ENCODE measurements at places on chromosomes 7 and 10.

- no peak for DNase-seq
These were observed 192.1 kb downstream of the WDR11 start for GRCh38 chr10:121043124-121043849.

- DNase-seq: peak; percentile 61
These were observed 743.8 kb upstream of the LRRN3 start for GRCh38 chr7:110347081-110347480.

GRCh38 chr10:30114881-30115625, 55.7 kb upstream of the JCAD start:
- DNase-seq: no peak

GRCh38 chr10:80506836-80507487, 30.7 kb upstream of the SH2D4B start:
- DNase-seq: no peak

- no peak for DNase-seq
These were observed 200.0 kb downstream of the ZMYND11 start for GRCh38 chr10:335151-335800.

DNA sequence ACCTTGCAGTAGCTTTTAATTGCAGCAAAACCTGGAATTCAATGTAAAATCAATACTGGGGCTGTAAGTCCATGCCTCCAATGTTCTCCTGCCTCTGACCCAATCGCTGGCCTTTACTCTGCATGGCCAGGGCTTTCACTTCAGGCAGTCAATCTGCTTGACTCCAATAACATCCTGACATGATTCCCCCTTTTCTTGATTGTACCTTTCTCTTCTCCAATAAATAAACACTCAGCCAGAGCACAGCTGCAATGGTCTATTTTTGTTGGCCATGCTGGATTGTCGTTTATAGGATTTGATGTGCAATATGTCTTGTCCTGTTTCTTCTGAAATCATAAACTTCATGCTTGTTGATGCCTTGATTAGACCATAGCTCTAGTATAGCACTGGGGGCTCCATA, 97.8 kb upstream of the COL1A2 start:
- DNase-seq: no peak

GRCh38 chr10:61910894-61911293, 9.4 kb downstream of the ARID5B start:
- DNase-seq: no peak

DNA sequence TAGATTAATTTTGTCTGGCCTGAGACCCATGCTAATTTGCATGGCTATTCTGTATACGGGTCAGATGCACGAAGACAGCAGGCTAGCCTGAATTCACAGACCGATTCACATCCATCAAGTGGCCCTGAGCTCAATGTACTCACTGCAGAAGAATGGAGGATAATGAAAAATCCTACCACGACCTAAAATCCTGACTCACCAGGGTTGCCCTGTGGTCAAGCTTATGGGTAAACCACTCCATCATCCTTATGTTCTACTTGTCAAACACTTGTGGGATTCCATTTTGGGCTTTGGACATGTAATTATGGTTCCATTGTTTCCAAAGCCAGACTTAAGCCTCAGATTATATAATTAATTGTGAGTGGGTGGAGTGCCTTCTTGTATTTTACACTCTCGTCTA, 110.4 kb upstream of the ZNF438 start:
- no peak for DNase-seq

- DNase-seq: no peak
These were observed 188.3 kb upstream of the STK17A start for GRCh38 chr7:43394441-43395130.

DNA sequence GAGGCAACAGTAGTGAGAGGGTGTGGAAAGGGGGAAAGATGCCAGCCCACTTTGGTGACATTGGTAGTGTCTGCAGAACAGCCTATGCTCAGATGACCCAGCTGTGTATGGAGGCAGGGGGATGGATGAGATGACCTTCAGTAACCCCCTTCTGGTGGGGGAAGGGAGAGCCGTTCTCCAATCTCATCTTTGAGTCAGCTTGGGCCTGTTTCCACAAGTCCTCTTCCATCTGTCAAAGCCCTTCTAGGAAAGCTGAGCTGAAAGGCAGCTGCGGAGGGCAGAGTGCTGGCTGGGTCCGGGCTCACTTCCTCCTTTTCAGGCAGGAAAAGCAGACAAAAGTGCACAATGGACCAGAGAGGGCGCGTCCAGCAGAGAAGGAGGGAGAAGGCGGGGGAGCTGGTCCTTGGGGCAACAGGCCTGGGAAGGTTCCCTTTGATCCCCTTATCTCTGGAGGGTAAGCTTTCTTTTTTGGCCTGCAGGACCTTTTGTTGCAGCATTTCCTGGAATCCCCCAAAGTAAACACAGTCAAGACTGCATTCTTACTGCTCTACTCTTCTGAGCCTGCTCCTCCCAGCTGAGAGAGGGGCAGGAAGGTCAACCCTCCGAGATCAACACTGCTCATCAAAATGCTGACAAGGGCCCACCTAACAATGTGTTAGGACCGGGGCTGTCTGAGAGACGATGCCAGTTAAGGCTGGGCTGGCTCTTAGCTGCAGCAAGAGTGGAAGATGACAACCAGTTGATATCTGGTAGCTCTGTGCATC, 1.2 kb upstream of the LRMDA start:
- DNase-seq: no peak

DNA sequence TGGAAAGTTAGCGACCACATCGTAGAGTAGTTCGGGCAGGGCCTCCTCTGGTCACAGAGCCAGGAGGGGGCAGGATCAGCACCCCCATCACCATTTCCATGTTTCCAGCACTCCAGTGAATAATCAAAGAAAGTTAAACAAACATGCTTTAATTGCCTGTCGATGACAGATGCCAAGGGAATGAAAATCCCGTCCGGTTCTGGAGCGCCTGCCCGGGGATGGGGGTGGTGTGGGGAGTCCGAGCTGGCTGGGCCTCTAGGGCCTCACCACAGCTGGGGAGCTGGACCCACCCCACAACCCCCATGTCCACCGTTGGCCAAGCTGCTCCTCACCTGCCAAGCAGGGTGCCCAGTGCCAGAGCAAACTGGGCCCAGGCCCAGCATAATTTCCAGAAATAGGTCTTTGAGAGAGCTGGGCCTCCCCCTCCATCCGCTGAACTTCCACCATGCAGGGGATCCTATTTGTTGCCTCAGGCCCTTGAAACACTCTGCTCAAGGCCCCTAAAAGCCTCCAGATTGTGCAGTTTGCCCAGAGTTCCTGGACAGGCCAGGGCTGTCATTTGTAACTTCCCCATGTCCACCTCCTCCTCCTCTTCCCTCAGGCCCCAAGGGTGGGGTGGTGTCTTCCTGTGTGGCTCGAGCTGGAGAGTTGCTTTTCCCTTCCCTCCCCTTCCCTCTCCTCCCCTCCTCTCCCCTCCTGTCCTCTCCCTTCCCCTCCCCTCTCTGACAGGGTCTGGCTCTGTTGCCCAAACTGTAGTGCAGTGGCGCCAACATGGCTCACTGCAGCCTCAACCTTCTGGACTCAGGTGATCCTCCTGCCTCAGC, 101.0 kb downstream of the MYL10 start:
- no peak for DNase-seq

DNA sequence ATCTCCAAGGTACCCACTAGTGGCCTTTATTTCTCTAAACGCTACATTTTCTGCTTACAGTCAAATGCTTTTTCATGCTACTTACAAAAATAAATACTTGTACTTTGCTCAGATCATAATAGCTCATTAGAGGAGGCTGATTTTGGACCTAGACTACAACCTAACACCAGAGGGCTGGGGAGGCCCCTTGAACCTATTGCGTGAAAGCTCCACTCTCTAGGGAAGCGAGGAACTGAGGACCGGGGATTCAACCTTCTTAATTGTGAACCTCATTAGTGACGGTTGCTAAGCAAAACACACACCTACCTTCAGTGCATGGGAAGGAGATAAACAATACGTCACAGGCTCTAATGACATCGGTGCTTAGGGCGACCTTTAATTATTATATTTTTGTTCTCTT, 92.1 kb downstream of the EBF3 start:
- DNase-seq: no peak

DNA sequence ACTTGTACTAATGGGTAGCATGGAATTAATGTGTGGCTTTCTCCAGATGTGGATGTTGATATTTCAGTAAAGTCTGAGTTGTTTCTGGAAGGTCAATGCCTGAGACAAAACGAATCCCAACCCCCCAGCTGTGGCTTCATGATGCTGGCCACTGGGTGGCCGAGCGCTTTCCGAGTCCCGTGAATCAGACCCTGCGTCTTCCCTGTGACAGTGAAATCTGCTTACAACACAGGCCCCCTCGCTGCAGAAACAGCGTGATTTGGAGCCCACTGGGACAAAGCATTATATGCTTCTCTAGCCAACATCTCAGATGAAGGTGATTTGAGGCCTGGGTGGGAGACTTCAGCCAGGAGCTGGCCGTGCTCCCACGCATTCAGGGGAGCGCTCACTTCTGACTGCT, 124.7 kb downstream of the WDR37 start:
- DNase-seq: no peak

- peak; percentile 15 for DNase-seq
These were observed 46.2 kb downstream of the BLNK start for GRCh38 chr10:96225119-96225518.

GRCh38 chr7:52831321-52831720, 204.1 kb upstream of the POM121L12 start:
- no peak for DNase-seq

DNA sequence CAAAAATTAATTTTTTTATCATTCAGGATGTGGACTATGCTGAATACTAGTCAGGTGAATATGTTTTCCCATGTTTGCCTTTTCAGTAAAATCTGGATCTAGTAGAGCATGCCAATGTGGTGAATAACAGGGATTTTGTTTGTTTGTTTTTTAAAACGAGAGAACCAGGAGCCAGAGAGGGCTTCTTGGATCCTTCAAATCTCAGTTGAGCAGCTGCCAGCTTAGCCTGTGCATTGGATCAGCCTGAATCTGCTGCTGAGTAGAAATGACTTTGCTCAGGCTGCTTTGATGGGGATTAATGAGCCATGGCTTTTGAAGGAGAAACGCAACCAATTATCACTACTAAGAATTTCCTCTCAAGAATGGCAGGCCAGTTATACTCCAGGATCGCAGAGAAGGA, 493.8 kb downstream of the ARL4A start:
- DNase-seq: peak; percentile 65

- DNase-seq: no peak
These were observed 190.0 kb upstream of the KLF6 start for GRCh38 chr10:3975016-3975415.

DNA sequence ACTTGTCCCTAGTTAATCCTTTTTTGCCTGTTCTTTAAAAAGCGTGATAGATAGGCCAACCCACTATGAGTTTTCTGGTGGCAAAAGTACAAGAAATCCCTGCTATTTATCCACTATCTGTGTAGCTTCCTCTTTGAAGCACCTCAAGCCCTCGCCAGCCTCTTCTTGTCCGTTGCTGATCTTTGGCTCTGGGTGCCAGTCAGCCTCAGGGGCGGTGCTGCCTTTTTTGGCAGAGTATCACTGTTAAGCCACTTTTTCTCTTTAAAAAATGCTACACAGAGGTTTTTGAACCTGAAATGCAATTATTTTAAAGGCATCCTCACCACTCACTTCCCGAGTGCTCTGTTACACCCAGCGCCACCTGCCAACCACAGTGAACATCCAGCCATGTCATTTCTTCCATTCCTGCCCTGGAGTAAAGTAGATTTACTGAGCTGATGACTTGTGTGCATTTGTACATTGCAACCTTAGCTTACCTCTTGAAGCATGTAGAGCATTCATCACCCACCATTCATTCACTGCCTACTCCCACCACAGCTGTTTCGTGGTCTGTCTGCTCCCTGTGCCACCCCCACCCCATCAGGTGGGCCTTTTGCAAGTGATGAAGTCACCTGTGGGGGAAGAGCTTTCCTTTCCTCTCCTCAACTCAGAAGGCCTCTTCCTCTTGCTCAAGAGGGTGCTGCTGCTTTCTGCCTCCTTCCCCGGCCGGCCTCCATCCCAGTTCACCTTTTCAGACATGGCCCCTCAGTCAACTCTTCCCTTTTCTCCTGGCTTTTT, 414.2 kb upstream of the GALNT17 start:
- DNase-seq: no peak

- no peak for DNase-seq
These were observed 161.5 kb upstream of the AGR3 start for GRCh38 chr7:17043012-17043877.

DNA sequence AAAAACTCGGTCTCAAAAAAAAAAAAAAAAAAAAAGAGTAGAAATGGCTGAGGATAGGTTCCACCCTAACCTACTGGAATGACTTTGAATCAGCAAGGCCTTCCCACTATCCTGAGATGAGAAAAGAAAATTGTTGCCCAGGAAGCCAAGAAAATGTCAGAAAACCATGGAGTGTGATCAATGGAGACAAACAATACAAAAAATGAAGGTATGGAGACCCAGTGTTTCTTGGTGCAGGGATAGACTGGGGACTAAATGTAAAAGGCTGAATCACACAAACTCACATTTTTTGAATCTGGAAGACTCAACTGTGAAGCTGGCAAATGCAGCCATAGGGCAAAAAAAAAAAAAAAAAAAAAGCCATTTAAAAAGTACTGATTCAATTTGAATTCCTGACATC, 364.3 kb upstream of the ANKRD30A start:
- no peak for DNase-seq

GRCh38 chr7:114295522-114295921, 119.1 kb upstream of the FOXP2 start:
- DNase-seq: no peak

GRCh38 chr10:34526758-34527730, 288.1 kb downstream of the PARD3 start:
- no peak for DNase-seq

DNA sequence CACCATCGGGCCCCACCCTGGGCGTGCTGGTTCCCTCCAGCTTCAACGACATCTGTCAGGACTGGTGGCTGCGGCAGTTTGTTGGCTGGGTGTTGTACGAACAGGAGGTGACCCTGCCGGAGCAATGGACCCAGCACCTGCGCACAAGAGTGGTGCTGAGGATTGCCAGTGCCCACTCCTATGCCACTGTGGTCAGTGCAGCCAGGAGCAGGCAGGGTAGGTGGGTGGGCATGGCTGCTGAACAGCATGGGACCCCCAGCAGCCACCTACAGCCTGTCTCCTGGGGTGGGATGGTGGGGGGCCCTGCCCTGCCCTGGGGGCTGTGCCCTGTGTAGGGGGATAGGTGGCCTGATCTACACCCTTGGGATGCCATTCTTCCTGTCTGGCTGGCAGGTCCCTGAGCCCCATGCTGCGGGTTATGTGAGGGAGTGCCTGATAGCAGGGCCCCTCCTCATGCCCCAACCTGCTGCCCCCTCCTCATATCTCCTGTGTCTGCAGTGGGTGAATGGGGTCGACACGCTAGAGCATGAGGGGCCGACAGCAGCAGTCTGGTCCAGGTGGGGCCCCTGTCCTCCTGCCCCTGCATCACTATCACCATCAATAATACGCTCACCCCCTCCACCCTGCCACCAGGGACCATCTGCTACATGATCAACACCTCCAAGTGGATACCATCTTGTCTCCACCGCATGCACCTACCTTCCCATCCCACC, 56.9 kb downstream of the ZNF727 start:
- no peak for DNase-seq

DNA sequence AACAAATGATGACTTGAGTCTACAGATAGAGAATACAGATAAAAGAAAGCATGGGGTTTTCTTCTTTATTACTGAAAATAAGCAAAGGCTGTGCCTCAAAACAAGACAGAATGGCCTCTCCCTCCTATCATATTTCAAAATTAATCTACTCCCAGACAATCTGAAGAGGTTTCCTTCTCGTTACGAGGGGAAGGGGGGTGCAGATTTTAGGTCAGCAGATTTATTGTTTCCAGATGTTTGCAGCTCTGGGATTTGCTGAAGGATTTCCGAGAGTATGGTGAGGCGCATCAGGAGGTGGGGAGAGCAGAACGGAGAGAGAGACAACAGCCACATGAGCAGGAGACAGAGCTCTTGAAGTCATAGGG, 89.8 kb downstream of the KIAA1549 start:
- DNase-seq: peak; percentile 10

All from SHP77 (cell line).